ENCODE measurements at places on chromosomes 6 and 20.

DNA sequence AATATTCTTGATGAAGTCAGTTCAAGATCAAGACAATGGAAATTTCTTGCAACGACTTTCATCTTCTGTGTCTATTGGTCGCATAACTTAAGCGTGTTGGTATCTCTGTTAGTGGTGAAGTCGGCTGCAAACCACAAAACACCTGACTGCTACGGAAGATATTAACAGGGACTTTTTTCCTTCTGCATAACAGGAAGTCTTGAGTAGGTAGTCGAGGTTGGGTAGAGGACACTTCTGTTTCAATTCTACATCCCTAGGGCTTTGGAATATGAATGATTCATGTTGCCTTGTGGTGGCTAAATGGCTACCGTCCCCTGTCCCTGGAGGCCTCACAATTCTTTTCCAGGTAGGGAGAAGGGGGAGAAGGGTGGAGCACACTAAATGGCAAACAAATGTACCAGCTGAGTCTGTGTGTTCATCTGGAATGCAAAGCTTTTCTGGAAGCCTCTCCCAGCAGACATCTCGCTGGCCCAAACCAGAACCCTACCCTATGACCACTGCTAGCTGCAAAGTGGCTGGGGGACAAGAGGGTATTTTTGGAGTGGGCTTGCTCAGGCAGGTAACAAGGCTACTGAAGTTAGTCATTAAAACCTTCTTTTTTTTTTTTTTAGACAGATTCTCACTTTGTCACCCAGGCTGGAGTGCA lies 34.6 kb upstream of the NKX2-2 start:
- no peak for DNase-seq

- no peak for DNase-seq
Measured at GRCh38 chr6:148492654-148493290, 150.1 kb downstream of the SASH1 start.

DNA sequence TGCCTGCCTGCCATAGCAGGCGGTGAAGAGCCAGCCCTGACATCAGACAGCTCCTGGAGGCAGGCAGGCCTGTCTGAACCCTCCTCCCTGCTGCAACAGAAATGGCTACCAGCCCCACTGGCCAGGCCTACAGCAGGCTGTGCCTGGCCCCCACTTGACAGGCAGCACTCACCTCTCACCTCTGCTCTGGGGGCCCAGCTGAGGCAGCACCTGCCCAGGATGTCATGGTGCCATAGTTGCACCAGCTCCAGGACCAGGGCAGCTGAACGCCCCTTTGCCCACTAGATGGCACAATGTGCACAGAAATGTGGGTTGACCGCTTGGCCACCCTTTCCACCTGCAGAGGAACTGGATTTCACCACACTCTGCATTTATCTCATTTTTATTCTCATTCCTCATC lies 30.6 kb downstream of the MRPL14 start:
- peak; percentile 62 for DNase-seq

DNA sequence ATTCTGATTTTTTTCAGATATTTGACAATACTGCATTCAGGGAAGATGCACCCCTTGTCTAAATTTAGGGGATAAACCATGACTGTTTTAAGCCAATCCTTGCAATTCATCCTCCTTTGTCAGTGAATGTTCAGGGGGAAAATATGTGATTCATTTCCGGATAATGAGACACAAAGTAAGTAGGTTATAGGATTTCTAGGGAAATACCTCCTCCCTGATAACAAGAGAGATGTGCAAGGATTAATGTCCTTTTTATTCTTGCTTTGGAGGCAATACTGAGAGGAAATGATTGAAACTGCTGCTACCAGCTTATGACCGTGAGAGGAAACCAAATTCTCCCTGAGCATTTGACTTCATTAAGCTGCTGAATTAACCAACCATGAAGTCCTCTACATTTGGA lies 161.3 kb upstream of the EYA4 start:
- no peak for DNase-seq

DNA sequence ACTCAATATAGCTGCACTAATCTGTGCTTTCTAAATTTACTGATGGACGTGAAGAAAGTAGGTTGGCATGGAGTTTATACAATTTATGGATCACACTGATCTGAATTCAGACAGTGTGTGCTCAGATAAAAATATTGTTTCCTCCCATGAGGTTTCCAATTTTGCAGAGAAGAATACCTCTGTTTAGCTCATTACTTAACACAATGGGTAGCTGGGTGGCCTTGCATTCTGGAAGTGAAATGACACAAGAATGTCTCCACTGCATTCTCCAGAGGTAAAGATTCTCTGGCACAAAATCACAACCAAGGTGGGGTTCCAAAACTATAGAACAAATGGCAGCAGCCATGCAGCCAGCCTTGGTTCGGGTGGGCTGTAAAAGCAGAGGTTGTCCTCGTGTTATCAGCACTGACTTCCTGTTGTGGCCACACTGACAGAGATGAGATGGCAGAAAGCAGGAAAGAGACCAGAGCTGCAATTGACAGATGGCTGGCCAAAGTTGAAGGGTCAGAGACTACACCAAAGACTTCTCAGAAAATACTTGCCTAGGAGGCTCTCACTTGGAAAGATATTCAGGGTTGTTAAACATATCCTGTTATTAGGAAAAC lies 50.2 kb downstream of the HDAC2 start:
- no peak for DNase-seq

DNA sequence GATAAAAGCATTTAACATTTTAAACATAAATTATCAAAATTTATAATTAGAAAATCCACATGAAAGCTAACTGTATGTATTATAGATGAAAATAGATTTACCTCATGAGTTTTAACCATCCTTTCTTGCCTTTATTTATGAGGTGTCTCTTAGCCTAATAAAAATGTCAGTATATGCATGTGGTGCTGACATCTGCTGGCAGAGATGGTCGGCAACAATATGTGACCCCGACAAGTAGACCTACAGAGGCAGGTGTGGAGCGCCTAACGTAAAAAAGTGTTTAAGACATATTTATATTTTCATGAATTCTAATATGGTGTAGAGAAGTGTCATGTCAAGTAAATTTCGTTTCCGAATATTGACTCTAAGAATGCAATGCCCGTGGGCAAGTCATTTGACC lies 149.0 kb upstream of the FUT9 start:
- no peak for DNase-seq

DNA sequence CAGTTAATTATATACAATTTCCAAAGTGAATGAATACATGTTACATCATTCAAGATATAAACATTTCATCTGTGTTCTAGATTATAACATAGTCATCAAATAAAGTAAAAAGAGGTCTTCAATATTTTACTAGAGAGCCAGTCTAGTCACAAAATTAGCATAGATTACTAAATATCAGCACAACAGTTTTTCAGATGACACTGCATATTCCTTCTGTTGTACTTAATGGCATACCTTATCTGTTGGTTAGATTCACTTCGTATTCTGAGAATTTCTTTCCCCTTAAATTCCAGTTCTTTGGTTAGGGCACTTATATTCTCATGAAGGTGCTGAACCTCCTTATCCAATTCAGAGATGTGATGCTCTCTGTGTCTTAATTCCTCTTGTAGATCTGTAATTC lies 39.8 kb upstream of the MCM9 start:
- DNase-seq, result no peak
